NCI-H1092 (cell line): ENCODE measurements at places on chromosomes 12 and 14.

GRCh38 chr12:57723630-57723962 lies 14.9 kb downstream of the AGAP2 start:
- DNase-seq = no peak

GRCh38 chr14:60003991-60004390 lies 84.0 kb downstream of the LRRC9 start:
- no peak for DNase-seq

DNA sequence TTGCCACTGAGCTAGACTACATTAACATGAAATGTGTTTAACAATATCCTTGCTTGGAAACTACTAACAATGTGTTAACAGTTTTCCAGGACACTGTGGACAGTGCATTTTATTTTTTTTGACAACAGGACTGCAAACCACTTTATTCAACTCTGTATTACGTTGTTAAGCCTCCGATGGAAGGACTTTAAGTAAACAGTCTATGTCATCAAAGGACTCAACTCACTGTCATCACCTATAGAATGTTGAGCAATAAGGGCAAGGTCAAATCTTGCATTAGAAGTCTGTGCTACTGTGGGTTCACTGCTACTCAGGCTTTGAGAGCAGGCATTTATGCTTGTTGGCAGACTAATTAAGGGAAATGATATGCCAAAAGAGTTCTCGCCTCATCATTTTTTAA lies 483.7 kb downstream of the FLRT2 start:
- DNase-seq = no peak

- no peak for DNase-seq
These were observed 46.1 kb downstream of the RNFT2 start for GRCh38 chr12:116784238-116784612.

- DNase-seq = no peak
These were observed 935 bp upstream of the CRIP1 start for GRCh38 chr14:105485739-105486162.

DNA sequence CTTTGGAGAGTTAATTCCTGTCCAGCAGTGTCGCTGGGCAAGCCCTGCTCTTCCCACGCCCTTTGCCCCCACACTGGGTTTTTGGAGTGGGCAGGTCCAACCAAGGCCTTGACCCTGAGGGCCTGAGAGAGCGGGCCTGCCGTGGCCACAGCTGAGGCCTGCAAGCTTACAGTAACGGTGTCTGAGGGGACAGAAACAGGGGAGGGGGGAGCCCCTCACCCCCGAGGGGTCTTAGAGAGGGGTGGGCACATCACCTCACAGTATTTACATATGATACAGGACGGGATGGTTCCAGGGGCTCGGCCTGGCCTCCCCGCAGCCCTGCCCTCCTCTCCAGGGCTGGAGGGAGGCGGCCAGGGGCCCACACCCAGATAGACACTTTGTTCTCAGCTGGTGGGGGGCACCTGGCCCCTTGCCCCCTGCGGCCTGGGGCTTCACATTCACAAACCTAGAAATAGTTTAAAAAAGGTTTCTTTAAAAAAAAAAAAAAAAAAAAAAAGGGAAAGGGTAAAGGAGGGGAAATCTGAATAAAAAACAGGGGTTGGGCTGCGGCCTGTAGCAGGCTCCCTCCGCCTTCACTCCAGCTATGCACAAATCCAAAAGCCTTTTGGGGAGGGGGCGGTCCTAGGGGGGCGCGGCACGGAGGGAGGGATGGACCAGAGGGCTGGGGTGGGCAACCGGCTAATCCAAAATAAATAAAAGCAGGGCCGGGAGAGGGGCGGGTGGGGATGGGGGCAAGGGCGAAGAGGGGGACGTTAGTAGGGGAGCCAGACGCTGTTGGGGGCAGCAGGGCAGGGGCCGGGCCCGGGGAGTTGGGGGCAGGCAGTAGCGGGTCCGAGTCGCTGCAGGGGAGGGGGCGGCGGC lies 14.8 kb upstream of the PLA2G1B start:
- DNase-seq = no peak

DNA sequence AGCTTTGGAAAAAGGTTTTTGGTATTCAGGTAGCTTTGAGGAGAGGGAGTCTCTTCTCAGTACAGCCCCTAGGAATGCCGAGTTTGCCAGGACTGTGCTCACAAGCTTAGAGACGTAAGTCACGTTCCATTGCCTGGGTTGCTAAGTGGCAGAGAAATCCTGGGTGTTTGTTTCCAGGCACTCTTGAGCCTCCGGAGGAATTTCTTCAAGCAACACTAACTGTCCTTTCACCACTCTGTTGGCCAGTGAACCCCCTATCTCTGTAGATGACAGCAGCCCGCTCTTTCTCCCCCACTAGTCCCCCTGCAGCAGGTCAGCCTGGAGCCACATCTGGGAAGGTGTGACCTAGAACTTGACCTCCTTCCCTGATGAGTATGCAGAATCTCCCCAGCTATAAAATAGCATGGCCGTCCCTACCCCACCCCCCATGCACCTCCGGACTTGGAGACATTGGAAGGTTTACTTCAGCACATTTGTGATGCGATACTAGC lies 162.7 kb downstream of the ZFP36L1 start:
- no peak for DNase-seq

DNA sequence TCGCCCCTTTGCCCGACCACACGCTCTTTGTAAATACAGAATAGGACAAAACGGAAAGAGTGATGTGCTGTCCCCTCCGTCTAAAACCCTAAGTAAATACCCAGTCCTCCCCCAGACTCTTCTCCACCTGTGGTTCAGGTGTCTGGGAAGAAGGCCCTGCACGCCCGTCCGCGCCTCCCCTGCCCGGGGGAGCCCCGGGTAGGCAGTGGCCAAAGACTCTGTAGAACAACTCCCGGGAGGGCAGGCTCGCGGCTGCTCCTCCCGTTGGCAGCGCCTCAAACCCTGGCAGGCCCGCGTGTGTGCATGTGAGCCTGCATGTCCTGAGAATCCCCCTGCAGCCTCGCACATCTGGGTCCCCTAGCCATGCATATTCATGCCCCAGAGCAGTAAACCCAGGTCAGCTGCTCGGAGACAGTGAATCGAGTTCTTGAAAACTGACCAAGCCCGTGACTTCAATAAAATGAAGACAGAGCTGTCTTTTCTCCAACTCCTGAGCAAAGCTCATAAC lies 165.8 kb downstream of the MON2 start:
- peak; percentile 21 for DNase-seq
